Neural progenitor cell (in vitro differentiated cells): ENCODE measurements at places on chromosomes 16 and 17. TPM values are rescaled to one million over a fixed set of nuclear protein-coding genes. Genes with fewer than 3 reads are reported as not detected.

Gene HCRT
- not detected in 2 replicates for total RNA-seq

Gene FAM20A
- 0.22 and 0.41 TPM in 2 replicates for total RNA-seq

Gene BANP
- 29.0 and 30.4 TPM in 2 replicates for total RNA-seq

Gene NOD2
- total RNA-seq: 0.22 TPM in 1 of 2 replicates, not detected in the other

Gene TP53TG3F
- total RNA-seq: not detected in 2 replicates

Gene TM4SF5
- not detected in 2 replicates for total RNA-seq

Gene SLC6A2
- total RNA-seq: not detected in 2 replicates

Gene AATF
- total RNA-seq: 28.9 and 32.1 TPM in 2 replicates

Gene SMTNL2
- total RNA-seq: 3.0 and 5.2 TPM in 2 replicates

Gene NPW
- total RNA-seq: 0.99 TPM in 1 of 2 replicates, not detected in the other

Gene GNAO1
- total RNA-seq: 1.9 and 3.2 TPM in 2 replicates

Gene CEP112
- total RNA-seq: 6.9 and 9.7 TPM in 2 replicates

Gene LITAFD
- not detected in 2 replicates for total RNA-seq

Gene PRSS21
- total RNA-seq: not detected in 2 replicates

Gene FAM171A2
- total RNA-seq: 18.1 and 68.1 TPM in 2 replicates

Gene TEKT1
- total RNA-seq: not detected in 2 replicates

Gene CCL5
- total RNA-seq: not detected in 2 replicates

Gene ACSF2
- total RNA-seq: 15.2 and 28.8 TPM in 2 replicates

Gene VAT1L
- 43.2 and 43.8 TPM in 2 replicates for total RNA-seq

Gene SLX4
- 7.7 and 13.0 TPM in 2 replicates for total RNA-seq

Gene RNF222
- not detected in 2 replicates for total RNA-seq

Gene ADGRG3
- total RNA-seq: not detected in 2 replicates

Gene ATP2A1
- 1.6 and 8.2 TPM in 2 replicates for total RNA-seq

Gene EXOC3L1
- total RNA-seq: not detected in 2 replicates

Gene LDAF1
- 28.9 and 34.8 TPM in 2 replicates for total RNA-seq

Gene ESRP2
- 1.5 and 5.4 TPM in 2 replicates for total RNA-seq

Gene HOXB13
- total RNA-seq: not detected in 2 replicates

Gene CES4A
- 0.22 and 1.8 TPM in 2 replicates for total RNA-seq

Gene LDHD
- total RNA-seq: 0.60 and 3.8 TPM in 2 replicates

Gene CACNG4
- total RNA-seq: 0.34 and 1.2 TPM in 2 replicates

Gene CACNB1
- total RNA-seq: 6.3 and 16.5 TPM in 2 replicates

Gene SP6
- 0.04 and 0.65 TPM in 2 replicates for total RNA-seq

Gene PITPNM3
- total RNA-seq: 2.8 and 5.0 TPM in 2 replicates

Gene NLE1
- 12.4 and 29.5 TPM in 2 replicates for total RNA-seq

Gene ATP2C2
- total RNA-seq: 0.71 TPM in 1 of 2 replicates, not detected in the other

Gene TSPAN10
- 0.93 and 2.2 TPM in 2 replicates for total RNA-seq

Gene KRTAP16-1
- total RNA-seq: not detected in 2 replicates

Gene RNF227
- 4.0 and 4.8 TPM in 2 replicates for total RNA-seq

Gene CARD14
- 0.56 and 0.60 TPM in 2 replicates for total RNA-seq

Gene PIMREG
- 71.3 and 151 TPM in 2 replicates for total RNA-seq

Gene KRTAP4-4
- total RNA-seq: not detected in 2 replicates
